ENCODE measurements at places on chromosomes 1 and 21.

DNA sequence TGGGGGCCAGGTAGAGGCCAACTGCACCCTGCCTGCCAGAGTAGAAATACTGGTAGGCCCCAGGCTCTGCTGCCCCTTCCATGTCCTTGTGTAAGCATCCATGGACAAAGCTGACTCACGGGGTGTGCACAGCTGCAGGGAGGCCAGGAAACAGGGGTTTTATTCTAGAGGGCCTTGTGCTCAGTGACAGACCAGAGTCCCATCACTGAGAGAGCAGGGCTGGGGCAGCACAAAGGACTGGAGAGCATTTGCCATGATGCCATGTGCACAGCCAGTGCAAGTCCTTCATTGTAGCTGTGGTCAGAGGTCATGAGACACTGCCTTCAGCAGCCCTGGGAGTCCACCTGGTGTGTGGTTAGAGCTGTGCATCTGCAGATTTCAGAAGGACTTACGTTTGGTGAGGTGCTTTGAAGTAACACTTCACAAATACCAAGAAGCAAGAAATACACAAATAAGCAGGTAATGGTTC, 8.1 kb downstream of the ARF1 start:
- DNase-seq, result no peak

DNA sequence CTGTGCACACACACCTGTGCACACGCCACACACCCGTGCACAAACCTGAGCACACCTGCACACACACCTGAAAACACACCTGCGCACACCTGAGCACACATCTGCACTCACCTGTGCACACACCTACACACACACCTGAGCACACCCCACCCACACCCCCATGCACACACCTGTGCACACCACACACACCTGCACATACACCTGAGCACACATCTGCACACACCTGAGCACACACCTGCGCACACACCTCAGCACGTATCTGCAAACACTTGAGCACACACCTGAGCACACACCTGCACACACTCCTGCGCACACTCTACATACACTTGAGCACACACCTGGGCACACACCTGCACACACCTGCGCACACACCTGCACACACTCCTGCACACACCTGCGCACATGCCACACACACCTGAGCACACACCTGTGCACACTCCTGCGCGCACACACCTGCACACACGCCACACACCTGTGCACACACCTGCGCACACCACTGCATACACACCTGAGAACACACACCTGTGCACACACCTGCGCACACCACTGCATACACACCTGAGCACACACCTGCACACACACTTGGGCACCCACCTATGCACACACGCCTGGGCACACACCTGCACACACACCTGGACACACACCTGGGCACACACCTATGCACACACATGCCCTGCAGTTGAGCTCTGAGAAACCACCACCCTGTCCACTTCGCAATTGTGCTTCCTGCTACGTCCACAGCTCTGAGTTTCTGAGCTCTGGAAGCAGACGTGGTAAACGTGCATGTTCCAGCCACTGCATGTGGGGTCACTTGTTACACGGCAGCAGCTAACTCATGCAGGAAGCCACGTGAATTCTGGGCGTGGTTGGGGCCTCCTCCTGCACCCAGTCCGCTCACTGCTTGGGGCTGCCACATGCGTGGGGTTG, 8.0 kb upstream of the C1orf159 start:
- no peak for DNase-seq

DNA sequence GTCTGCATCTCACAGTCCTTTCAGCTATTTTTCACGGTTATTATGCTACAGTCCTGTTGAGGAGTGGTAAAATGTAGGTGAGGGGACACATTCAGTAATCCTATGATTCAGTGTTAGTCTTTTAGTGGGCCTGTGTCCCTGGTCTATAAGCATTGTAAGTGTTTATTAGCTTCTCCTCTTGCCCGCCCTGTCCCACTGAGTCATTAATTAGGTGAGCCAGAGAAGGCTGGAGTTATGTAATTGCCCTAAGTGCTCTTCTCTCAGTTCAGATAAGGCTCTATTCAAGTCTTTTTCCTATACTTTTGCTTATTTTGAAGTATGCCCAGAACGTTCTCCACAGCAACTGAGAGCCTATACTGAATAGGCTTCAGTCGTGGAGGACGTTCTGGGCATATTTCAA, 76.3 kb upstream of the ZRANB2 start:
- DNase-seq, result no peak

- DNase-seq, result no peak
Measured at GRCh38 chr1:9825093-9826074, 1.6 kb upstream of the CLSTN1 start.

- DNase-seq, result no peak
Measured at GRCh38 chr1:230208619-230209261, 141.7 kb downstream of the GALNT2 start.

DNA sequence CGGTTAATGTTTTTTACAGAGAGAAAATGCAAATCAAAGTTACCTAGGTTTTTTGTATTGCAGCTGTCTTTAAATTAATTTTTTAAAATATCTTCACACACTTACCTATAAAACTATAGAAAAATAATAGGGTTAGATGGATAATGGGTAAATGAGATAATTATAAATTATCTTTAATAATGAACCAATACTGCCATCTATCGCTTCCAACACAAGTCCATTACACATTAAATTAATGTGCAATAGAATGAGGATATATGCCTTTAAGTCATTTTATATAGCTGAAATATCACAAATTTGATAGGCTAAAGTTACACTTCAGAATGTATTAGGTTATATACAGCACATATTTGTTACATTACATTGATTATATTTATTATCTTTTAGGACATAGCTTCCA, 2212.8 kb downstream of the MRPL39 start:
- no peak for DNase-seq

- no peak for DNase-seq
Measured at GRCh38 chr1:241225741-241226140, 131.3 kb downstream of the RGS7 start.

DNA sequence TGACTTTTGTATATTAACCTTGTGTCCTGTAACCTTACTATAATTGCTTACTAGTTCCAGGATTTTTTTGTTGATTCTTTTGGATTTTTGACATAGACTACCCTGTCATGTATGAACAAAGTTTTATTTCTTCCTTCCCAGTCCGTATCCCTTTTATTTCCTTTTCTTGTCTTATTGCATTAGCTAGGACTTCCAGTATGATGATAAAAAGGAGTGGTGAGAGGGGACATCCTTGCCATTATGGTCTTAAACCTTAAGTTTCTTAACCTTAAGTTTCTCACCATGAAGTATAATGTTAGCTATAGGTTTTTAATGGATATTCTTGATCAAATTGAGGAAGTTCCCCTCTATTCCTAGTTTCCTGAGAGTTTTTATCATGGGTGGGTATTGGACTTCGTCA, 24.5 kb upstream of the TBX19 start:
- no peak for DNase-seq

DNA sequence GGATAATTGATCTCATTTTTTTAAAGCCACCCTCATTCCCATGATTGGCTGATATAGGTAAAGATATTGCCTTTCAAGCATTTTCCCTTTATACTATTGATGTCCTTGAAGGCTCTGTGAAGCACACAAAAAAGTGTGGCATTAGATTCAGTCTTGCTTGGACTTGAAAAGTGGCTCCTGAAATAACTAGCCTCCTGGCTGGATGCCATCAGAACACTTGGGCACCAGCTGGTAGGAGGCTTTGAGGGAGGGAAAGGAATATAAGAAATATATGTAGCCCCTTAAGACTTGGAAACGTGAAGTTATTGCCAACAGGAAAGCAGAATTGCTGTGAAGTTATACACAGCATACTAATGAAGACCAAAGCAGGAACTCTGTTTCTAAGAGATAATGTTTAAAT, 14.1 kb downstream of the MTR start:
- no peak for DNase-seq

GRCh38 chr1:226733304-226733703, 5.8 kb downstream of the ITPKB start:
- no peak for DNase-seq

- DNase-seq, result no peak
Measured at GRCh38 chr1:37131281-37131680, 97.0 kb upstream of the GRIK3 start.

DNA sequence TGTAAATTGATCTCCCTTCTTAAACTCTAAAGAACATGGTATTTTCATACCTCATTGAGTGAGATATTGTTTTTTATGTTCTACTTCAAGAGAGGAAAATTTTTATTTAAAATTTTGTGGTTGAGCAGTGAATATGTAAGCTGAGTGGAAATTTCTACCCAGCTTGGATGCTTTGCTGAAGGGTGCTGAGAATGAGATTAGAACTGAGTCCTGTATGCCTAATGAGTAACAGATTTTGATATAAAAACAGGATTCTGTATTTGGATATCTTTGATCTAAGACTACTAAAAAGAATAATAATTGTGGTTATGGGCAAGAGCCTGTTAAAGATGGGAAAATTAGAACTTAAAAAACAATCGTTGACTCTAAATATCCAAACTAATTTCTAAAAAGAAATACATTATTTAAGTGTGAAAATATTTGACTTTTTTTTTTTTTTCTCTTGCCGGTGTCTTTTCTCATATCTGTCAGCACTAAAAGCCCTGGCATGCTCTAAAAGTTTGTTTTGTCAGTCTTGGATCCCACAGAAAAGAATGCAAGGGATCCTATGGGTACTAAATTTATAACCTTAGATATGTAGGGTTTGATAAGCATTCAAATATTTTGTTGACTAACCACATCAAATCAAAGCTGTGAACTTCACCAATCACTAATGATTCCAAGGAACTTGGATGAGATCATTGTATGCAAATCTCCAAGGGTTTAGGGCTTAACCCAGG, 652.3 kb downstream of the PTPRC start:
- DNase-seq, result no peak

DNA sequence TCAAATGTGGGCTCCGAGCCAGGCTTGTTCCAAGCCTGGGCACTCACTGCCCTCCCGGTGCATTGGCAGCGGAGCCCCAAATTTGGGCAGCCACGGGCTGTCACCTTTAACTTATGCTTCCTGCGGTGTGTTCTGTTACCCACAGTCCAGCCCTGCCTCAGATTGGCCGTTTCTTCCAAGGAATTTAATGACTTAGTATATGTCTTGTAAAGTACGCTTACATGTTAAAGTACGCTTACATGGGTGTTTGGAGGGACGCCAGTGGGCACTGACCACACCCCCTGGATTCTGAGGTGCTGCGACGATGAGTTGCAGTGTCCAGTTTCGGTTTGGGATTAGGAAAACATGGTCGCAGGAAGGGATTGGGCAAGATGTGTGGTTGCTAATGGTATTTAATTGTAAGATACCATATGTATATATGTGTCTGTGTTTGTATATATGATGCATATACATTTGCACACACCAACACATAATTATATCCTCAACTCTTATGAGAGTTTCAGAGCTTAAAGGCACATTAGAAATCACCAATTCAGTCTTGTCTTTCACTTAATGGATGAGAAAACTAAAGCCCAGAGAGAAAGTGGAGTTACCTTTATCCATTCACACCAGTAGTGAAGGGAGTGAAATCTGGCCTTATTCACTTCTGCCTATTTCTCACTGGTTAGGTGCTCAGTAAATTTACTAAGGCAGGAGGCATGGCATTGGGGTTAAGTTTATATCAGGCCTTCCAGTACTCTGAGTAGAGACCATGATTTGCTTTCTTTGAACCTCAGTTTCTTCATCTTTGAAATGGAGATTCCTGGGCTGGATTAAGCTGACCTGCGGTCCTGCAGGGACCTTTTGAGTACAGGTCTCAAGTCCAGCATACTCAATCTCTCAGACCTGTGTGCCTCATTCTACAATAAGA, 1.0 kb downstream of the SMYD2 start:
- no peak for DNase-seq

Measured in smooth muscle cell of the brain vasculature (primary cell).